Esophagus squamous epithelium (tissue), 5 donors: ENCODE measurements at places on chromosomes 3 and 15.
A peak's percentile ranks its signal among the peaks of the same experiment; 100 is the strongest.

DNA sequence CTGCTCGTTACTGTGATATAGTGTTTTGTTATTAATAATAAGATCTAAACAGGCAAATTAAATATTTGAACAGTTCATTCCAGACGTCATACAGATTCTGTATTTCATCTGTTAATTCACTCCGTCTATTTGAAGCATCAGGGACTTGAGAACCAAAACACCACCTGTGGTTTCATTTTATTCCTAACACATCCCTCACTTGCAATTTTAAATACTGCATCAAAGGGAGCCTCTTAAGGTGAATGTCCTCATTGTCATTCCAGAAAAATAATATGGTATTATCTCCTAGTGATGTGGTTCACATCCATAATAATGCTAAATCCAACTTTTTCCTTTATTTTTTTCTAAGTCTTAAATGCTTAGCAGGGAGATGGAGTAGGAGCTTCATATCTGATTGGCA is 1390.9 kb upstream of the CADM2 start:
- H3K4me1 ChIP-seq = no peaks in the 10 kb centered on the region
- H3K4me3 ChIP-seq = no peak overlapping the region
- H3K27ac ChIP-seq = no peak overlapping the region
- H3K27me3 ChIP-seq = no peaks in the 10 kb centered on the region
- no peak for DNase-seq

- peaks cover 24% of the 10 kb centered on the region for H3K36me3 ChIP-seq
- H3K4me3 ChIP-seq = no peak overlapping the region
- no peaks in the 10 kb centered on the region for H3K27me3 ChIP-seq
- no peak overlapping the region for H3K27ac ChIP-seq
- peaks cover 25% of the 10 kb centered on the region for H3K4me1 ChIP-seq
These were observed 20.3 kb downstream of the GMPS start for GRCh38 chr3:155890671-155891190.

DNA sequence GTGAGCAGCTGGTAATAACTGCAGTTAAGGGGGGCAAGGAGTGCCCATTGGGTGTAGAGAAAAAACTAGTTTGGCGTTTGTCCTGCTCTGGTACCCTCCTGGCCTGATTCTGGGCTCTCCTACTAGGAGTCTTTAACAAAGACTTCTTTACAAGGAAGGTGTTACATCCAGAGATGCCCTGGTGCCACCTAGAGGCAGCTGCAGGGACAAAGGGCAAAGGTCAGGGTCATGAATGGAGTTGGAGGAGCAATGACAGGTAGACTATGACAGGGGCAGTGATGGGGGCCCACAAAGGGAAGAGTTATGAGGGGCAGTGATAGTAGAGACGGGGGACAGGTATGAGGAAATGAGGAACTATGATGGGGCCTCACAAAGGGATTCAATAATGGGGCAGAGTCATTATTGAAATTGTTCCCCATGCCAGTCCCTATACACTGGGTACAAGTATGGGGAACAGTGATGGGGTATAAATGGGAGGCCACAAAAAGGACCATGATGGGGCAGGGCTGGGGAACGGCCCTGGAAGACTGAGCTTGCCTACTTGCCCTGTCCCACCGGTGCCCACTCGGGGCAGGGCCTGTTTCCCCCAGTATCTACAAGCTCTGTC is 7.9 kb downstream of the CCDC71 start:
- H3K4me1 ChIP-seq = no peaks in the 10 kb centered on the region
- no peaks in the 10 kb centered on the region for H3K27me3 ChIP-seq
- no peak overlapping the region for H3K4me3 ChIP-seq
- H3K36me3 ChIP-seq = peaks cover 4% of the 10 kb centered on the region

DNA sequence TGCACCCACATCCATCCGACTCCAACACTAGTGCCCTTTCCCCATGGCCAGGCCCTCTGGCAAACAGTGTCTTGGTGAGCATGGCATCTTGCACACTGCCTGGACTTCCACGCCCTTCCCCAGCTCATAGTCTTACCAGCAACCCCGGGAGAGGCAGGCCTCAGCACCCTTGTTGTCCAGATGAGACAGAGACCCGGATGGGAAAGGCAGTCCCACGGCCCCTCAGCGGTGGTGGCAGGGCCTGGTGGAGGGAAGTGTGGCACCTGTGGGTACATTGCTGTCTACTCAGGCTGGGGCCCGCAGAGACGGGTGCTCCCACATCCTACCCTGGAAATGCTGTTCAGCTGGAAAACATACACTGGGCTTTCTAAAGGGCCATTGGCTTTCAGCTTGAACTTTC is 28.4 kb downstream of the HDAC11 start:
- peaks cover 27% of the 10 kb centered on the region for H3K36me3 ChIP-seq
- H3K4me1 ChIP-seq = no peaks in the 10 kb centered on the region
- no peak for DNase-seq
- no peaks in the 10 kb centered on the region for H3K27me3 ChIP-seq
- no peak overlapping the region for H3K4me3 ChIP-seq

GRCh38 chr3:54374214-54374852 is 252.0 kb downstream of the CACNA2D3 start:
- no peak overlapping the region for H3K27ac ChIP-seq
- no peaks in the 10 kb centered on the region for H3K27me3 ChIP-seq
- H3K4me1 ChIP-seq = no peaks in the 10 kb centered on the region
- H3K36me3 ChIP-seq = no peaks in the 10 kb centered on the region
- DNase-seq = no peak

DNA sequence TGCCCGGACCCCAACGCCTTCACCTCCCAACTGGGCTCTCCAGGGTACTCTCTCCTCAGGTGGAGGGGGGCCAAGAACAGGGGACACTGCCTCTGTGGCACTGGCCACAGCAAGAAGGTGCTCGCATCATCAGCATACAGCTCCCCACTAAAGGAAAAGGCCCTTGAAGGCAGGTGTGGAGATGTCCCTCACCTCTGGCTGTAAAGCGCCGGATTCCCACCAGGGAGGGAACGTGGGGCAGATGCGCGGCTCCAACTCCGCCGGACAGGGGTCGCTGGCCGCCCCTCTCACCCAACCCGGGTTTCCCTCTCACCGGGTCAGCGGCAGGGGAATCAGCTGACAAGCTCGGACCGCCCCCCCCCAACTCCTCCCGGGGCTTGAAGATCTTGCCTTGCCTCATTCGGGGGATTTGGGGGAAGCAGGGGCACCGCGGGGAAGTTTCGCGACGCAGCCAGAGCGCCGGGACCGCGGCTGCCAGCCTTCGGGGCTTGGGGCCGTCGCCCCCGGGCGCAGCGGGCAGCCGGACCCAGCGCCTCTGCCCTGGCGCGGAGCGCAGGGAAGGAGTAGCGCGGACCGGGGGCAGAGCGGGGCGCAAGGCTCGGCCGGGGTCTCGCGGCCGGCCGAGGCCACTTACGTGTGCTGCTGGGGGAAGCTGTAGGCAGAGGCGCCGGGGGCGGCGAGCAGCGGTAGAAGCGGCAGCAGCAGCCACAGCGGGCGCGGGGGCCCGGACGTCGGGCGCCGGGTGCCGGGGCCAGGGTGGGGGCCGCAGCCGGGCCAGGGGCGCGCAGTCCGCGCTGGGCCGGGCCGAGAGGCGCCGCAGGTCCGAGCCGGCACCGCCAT is 630 bp downstream of the CACNA2D2 start:
- H3K4me1 ChIP-seq = peaks cover 22% of the 10 kb centered on the region
- H3K27ac ChIP-seq = no peak overlapping the region
- peaks cover 2% of the 10 kb centered on the region for H3K27me3 ChIP-seq
- peak overlapping the region; percentile 30 for H3K4me3 ChIP-seq
- no peak for DNase-seq
- H3K36me3 ChIP-seq = no peaks in the 10 kb centered on the region

GRCh38 chr3:140303875-140304274 is 368.9 kb downstream of the CLSTN2 start:
- DNase-seq = no peak
- no peaks in the 10 kb centered on the region for H3K27me3 ChIP-seq
- H3K4me1 ChIP-seq = no peaks in the 10 kb centered on the region
- H3K4me3 ChIP-seq = no peak overlapping the region

- DNase-seq = no peak
- no peaks in the 10 kb centered on the region for H3K36me3 ChIP-seq
- H3K4me3 ChIP-seq = no peak overlapping the region
- peaks cover 24% of the 10 kb centered on the region for H3K4me1 ChIP-seq
- peak overlapping the region; percentile 94 for H3K27ac ChIP-seq
- no peaks in the 10 kb centered on the region for H3K27me3 ChIP-seq
These were observed 4.4 kb downstream of the SH3BP5 start for GRCh38 chr3:15327941-15328340.

GRCh38 chr3:165919284-165919683 is 82.1 kb upstream of the BCHE start:
- no peak overlapping the region for H3K4me3 ChIP-seq
- no peaks in the 10 kb centered on the region for H3K4me1 ChIP-seq
- no peaks in the 10 kb centered on the region for H3K27me3 ChIP-seq
- no peak for DNase-seq
- H3K27ac ChIP-seq = no peak overlapping the region

GRCh38 chr3:89306540-89306939 is 199.1 kb downstream of the EPHA3 start:
- H3K4me3 ChIP-seq = no peak overlapping the region
- DNase-seq = no peak
- no peaks in the 10 kb centered on the region for H3K4me1 ChIP-seq
- H3K27me3 ChIP-seq = no peaks in the 10 kb centered on the region

DNA sequence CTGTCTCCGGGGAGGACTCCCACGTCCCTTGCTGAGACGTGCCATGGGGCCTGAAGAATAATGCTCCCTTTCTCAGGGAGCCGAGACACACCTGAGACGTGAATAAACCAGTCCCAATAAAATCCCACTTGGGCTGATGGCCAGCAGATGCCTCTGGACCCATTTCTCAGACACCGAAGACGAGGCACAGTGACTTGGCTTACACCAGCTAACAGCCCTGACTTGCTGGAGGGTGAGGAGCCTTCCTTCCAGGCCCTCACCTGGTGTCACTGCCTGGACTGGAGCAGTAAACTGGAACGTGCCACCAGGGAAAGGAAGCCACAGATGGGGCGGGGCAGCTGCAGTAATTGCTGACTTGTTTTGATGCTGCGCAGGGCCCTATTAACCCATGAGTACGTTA is 189.7 kb downstream of the PDZRN3 start:
- H3K4me1 ChIP-seq = no peaks in the 10 kb centered on the region
- no peak overlapping the region for H3K4me3 ChIP-seq
- no peaks in the 10 kb centered on the region for H3K27me3 ChIP-seq
- DNase-seq = no peak

DNA sequence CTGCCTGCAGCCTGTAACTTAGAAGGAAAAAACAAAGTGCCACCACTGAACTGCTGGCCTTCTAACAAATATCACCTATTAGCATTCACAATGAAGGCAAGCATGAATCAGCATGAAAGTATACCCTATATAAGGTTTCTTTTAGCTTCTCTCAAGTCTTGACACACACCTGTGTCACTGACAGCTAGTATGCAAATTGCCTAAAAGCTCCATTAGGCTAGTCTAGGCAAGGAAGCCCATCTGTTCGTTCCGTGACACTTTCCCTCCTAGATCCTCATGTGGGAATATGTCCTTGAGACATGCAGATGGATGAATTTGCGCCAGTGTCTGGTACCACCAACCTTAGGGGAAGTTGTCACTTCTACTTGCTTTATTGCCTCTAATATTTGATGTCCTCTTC is 129.3 kb downstream of the RBMS3 start:
- no peaks in the 10 kb centered on the region for H3K36me3 ChIP-seq
- no peak overlapping the region for H3K27ac ChIP-seq
- H3K4me3 ChIP-seq = no peak overlapping the region
- H3K4me1 ChIP-seq = peaks cover 9% of the 10 kb centered on the region
- DNase-seq = no peak

- H3K36me3 ChIP-seq = no peaks in the 10 kb centered on the region
- no peak for DNase-seq
- H3K27ac ChIP-seq = peak within 1 kb of the TSS; percentile 91
- H3K4me3 ChIP-seq = peak within 1 kb of the TSS; percentile 69
These were observed at the start of gene WNT5A for GRCh38 chr3:55486857-55487380. WNT5A (minus strand) TSS chr3:55487306; CDS start chr3:55486985, 321 bp downstream.

DNA sequence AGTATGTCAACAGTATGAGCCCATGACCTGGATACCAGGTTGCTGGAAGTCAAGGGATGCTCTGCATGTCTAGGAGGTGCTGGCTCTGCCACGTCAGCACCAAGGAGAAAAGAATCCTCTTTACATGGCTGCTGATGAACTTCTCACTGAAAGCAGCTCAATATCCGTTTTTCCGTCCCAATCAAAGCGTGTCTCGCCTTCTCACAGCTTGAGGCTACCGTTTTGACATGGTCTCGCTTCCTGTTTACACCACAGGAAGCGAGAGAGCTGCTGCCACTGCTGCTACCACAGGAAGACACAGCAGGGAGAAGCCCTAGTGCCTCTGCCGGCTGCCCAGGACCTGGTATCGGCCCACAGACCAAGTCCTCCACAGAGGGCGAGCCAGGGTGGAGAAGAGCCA is 27.3 kb downstream of the STARD5 start:
- no peaks in the 10 kb centered on the region for H3K27me3 ChIP-seq
- H3K4me3 ChIP-seq = peak overlapping the region; percentile 58
- H3K4me1 ChIP-seq = peaks cover 23% of the 10 kb centered on the region
- no peak for DNase-seq

DNA sequence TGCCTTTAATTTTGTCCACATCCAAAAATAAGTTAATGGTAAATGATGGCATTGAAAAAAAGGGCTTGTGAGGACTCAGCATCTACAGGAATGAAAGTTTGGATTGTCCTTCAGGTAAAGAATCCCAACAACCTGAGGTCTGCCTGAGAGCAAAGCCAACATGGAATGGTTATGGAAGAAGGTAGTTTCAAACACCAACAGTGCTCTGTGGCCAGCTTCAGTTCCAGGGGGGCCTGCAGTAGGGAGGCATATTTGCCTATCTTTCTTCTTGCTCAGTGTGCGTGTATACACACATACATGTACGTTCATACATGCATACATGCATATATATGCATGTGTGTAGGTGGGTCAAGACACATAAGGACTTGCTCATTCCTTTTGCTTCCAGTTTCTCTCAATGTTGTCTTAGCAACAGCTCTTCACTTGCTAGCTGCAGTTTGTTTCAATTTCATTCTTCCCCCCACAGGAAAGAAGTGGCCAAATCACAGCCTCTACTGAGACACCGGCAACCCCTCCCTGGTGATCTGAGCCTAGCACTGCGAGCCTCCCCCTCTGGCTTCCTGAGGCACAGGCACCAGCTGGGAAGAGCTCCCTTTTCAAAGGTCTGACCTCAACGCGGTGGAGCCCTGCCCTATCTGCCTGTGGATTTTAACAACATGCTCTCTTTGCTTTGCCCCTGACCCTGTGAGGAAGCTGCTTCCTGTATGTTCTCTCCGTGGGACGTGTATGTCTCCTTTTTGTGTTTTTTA is 146.2 kb downstream of the KLF13 start:
- H3K27me3 ChIP-seq = no peaks in the 10 kb centered on the region
- H3K36me3 ChIP-seq = no peaks in the 10 kb centered on the region
- DNase-seq = no peak
- peaks cover 43% of the 10 kb centered on the region for H3K4me1 ChIP-seq
- peak overlapping the region; percentile 1 for H3K27ac ChIP-seq
